GM23248 (cell line): ENCODE measurements at places on chromosomes 5 and 9. TPM values are rescaled to one million over a fixed set of nuclear protein-coding genes. Genes with fewer than 3 reads are reported as not detected.

- no peak for DNase-seq
These were observed 2.3 kb downstream of the NTRK2 start for GRCh38 chr9:84671586-84672521.

DNA sequence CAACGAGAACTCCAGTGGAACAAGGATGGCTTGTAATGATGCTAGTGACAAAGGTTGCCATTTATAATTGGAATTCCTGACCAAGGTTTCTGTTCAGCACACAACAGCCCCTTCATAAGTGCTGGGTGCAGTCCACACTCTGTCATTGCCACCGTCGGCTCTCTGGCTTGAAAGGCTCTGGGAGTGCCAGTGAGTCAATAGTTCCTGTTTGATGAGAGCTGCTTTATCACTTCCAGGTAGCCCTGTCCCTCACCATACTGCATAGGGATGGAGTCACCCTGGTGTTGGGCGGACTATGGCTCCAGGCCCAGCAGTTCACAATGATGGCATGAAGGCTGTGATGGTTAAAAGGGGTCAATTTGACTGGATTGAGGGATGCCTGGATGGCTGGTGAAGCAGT, 34.6 kb upstream of the SEMA4D start:
- DNase-seq: no peak

- DNase-seq: no peak
These were observed 22.7 kb upstream of the FIBCD1 start for GRCh38 chr9:130961511-130962300.

DNA sequence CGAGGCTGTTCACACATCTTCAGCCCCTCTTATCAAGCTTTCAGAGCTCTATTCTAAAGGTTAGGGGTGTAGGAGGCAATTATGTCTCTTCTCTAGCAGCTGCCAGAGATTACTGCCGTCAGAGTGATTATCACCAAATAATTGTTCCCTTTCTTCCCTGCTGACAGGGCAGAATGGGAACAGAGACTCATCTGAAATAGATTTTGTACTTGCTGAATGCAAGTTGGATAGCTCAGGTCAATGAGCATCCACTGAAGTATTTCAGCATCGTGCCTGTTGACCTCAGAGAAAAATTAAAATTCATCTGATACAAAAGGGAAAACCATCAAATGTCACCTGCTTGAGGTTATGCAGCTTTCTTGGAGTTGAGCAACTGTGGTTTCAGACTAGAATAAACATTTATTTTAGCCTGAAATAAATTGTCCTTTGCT, 213.7 kb upstream of the MAP3K1 start:
- DNase-seq: no peak

GRCh38 chr5:96175090-96175489, 213.4 kb upstream of the ELL2 start:
- DNase-seq: peak; percentile 41

DNA sequence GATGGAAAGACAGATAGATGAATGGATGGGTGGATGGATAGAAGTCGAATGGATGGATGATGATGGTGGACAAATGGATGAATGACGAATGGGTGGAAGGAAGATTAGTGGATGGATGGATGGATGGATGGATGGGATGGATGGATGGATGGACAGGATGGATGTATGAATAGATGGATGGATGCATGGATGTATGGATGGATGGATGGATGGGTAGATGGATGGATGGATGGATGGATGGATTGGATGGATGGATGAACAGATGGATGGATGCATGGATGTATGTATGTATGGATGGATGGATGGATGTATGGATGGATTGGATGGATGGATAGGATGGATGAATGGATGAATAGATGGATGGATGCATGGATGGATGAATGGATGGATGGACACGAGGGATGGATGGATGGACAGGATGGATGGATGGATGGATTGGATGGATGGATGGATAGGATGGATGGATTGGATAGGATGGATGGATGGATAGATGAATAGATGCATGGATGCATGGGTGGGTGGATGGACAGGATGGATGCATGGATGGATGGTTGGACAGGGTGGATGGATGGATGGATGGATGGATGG, 52.4 kb downstream of the DUSP1 start:
- no peak for DNase-seq

HSPB3 gene
- total RNA-seq: 4.1 and 12.3 TPM in 2 replicates

FNIP1 gene
- 21.6 and 25.8 TPM in 2 replicates for total RNA-seq

GDNF gene
- total RNA-seq: 2.9 and 3.7 TPM in 2 replicates
